IMR-90 (cell line): ENCODE measurements at places on chromosomes 5 and 9. TPM values are rescaled to one million over a fixed set of nuclear protein-coding genes. Genes with fewer than 3 reads are reported as not detected.

Gene AGXT2
- total RNA-seq: not detected in 2 replicates

Gene ANKHD1
- total RNA-seq: 36.7 and 46.4 TPM in 2 replicates

Gene PIP5K1B
- total RNA-seq: not detected in 2 replicates

Gene SHOC1
- total RNA-seq: not detected in 2 replicates

Gene PCDHGA9
- 3.9 and 4.5 TPM in 2 replicates for total RNA-seq

Gene FOXD4L5
- total RNA-seq: under 0.01 TPM in 1 of 2 replicates, not detected in the other

Gene NMUR2
- total RNA-seq: not detected in 2 replicates

Gene HK3
- total RNA-seq: not detected in 2 replicates

Gene LHFPL2
- 11.1 and 11.3 TPM in 2 replicates for total RNA-seq

Gene KIF20A
- total RNA-seq: 106 and 119 TPM in 2 replicates

Gene C7
- 0.54 and 0.83 TPM in 2 replicates for total RNA-seq
